Effector CD8-positive, alpha-beta T cell (primary cell): ENCODE measurements at places on chromosomes 1 and 21.

DNA sequence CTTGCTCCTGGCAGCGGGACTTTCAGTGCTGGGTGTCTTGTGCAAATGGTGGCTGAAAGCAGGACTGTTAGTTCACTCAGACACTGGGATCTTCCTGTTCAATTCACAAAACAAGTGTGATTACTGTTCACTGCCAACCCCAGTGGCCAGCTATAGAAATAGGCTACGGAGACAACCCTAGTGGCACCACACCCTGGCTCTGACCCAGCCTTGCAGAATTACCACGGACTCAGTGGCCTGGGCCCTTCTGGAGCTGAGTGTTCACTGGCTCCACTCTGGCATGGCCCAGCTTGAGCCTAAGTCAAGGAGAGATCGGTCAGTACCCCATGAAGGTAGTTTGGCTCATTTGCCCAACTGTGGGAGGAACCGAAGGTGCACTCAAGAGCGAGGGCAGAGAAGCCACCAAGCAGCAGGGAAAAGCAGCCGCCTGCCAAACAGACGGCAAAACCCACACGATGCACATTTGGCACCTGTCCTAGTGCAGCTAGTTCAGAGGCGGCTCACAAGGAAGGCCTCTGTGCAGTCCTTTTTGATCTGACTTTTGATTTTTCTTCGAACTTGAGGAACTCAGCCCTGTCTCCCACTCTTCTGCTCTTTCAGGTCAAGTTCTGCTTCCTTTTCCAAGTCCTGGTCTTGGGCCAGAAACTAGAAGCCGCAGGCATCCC, 5.9 kb downstream of the KIAA2013 start:
- DNase-seq = no peak

GRCh38 chr1:48186306-48186839, 36.1 kb upstream of the SLC5A9 start:
- no peak for DNase-seq

GRCh38 chr1:159171688-159172501, 480 bp downstream of the CADM3 start:
- DNase-seq = no peak

- no peak for DNase-seq
Measured at GRCh38 chr1:163273766-163274441, 47.9 kb upstream of the NUF2 start.

GRCh38 chr1:212234431-212235395, 50.5 kb upstream of the PPP2R5A start:
- no peak for DNase-seq

DNA sequence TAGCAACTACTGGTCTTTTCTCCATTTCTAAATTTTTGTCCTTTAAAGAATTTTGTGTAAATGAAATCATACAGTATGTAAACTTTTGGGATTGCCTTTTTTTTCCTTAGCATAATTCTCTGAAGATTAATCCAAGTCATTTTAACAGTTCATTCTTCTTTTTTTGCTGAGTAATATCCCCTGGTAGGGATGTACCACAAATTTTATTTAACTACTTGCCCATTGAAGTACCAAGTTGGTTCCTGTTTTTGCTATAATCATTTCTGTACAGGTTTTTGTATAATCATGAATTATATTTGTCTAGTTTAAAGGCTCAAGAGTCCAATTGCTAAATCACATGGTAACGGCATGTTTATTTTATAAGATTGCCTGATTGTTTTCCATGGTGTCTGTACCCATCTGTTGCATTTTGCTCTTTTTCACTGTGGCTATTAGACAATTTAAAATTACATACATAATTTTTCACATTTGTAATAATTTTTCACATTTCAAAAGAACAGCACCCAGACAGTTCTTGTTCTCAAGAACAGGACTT, 891.1 kb downstream of the USP25 start:
- DNase-seq = no peak

DNA sequence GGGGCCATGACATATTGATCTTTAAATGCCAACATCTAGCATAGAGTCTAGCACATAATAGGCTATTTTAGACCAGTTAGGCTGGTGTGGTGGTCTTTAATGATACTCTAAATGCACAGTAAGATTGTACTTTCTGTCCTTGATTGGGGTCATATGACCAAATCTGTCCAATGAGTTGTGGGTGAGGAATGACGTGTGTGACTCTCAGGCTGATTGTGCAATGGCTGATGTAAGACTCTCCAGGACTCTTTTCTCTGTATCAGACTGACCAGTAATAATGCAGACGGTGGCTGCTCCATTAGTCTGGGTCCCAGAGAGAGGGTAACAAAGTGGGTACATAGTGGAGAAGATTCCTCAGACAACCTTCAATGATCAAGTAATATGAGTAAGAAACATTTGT, 541.6 kb upstream of the CAMK1G start:
- DNase-seq = no peak

DNA sequence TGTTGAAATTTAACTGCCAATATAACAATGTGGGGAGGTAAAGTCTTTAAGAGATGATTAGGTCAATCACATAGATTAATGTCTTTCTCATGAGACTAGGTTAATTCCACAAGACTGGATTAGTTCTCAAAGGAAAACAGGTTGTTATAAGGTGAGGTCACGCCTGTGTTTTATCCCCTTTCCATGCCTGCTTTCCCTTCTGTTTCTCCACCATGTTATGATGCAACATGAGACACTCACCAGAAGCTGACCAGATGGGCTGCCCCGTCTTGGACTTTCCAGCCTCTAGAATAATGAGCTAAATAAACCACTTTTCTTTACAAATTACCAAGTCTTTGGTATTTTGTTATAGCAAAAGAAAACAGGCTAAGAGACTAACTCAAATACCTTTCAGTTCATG, 70.8 kb downstream of the DDAH1 start:
- DNase-seq = no peak

DNA sequence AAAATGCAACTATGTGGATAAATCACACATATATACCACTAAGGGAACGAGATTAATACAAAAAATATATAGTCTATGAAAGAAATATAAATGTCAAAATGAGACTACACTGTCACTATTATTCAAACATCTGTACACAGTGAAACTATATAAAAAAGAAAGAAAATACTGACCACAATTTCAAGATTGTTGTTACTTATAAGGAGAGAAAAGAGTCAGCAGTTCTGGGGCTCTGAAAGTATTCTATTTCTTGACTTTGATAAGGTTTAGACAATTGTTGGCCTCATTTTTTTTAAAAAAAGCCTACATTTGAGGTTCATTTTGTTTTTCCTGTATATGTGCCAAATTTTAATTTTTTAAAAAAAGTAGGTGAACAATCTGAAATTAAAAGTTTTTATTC, 319.3 kb upstream of the CHRM3 start:
- DNase-seq = no peak

DNA sequence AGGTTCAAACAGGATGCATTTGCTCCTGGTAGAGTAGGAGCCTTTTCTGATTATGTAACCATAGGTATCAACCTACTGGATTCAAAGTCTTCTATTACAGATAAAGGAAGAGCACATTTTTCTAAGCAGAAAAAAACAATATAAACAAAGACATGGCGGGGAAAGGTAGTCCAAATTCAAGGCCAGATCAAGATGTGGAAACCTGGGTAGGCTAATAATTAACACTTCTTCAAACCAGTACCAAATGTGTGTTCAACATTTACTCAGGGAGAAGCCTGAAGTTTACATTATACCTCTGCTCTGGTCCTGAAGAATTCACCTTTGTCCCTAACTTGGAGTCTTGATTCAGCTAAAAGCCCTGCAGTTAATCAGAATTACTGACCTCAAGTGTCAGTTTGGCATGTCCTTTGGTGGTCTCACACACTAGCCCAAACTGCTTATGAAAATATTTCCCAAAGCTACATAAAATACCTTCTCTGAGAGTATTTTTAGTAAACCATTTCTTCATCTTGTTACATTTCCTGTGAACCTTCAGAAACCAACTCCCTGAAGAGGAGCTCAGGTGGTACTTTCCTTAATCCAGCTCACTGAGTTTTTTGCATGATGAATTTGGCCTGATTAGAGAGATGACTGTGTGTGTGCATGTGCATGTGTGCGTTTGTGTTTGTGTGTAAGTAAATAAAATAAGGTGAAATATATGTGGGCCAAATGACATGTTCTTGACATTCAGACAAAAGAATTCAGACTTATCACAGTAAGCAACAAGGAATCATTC, 70.2 kb downstream of the TOR3A start:
- DNase-seq = no peak

- no peak for DNase-seq
Measured at GRCh38 chr1:48107516-48107915, 110.3 kb upstream of the TRABD2B start.

DNA sequence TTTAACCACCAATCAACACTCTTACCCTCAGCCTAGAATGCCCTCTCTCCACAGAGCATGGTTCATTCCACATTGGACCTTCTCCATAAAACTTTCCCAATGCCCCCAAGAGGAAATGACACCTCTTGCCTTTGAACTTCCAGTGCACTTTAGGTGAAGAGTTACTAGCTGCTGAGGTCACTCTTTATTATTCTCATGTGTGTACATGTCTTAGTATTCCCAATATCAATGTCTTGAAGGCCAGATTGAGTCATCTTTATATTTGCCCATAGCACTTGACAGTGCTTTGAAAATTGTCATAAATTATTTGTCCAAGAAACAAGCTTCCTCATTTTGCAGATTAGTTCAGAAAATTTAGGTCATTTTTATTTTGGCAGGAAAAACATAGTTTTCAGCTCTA, 8.1 kb upstream of the DNASE2B start:
- DNase-seq = no peak

DNA sequence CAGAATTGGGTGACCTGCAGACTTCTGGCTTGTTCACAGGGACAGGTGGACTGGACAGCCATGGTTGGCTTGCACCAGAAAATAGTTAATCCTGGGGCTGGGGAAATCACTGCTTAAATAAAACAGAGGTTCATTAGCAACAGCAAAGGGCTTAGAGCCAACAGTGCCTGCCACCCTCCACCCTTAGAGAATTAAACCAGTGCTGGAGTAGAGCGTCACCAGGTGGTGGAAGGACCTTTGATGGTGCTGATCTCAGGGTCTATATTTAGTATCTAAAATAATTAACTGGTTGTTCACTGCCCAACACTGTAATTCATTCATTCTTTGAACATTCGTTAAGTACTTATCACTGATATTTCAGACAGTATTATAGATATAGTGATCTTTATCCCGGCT, 34.7 kb upstream of the PDE9A start:
- no peak for DNase-seq

DNA sequence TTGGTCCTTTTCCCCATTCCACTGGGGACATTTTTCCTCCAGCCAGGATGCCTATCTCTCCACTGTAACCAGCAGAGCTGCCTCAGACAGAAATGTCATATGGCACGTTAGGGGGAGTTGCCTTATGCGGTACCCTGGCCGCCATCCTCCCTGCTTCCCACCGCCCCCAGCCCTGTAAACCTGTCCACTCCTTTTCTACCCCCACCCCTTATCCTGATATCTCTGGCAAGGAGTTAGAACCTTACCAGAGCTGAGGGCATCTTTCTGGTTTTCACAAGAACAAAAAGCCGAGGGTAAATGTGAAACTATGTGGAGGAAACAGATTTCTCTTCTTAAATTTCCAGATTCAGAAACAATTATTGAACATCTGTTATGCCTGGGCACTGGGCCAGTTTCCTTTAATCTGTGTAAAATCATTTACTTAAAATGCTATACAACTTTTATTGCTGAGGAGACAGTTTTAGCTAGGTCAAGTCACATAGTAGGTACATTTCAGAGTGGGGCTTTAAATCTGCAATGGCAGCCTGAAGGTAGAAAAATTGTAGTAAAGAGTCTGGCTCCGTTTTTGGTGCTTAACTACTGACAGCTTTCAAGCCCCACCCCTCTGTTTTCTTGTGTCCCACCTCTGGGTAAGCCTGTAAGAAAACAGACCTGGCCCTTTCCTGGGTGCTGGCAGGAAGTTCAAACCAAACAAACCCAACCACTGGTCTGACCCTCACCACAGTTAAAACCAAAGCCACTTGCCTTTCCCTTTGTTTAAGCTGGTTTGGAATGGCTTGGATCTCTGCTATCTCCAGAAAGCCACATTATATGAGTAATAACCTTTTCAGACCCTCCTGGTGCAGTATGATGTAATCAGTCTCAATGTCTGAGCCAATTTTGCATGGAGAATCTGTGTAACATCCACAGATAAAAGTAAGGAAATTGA, 319.0 kb downstream of the HHAT start:
- no peak for DNase-seq

DNA sequence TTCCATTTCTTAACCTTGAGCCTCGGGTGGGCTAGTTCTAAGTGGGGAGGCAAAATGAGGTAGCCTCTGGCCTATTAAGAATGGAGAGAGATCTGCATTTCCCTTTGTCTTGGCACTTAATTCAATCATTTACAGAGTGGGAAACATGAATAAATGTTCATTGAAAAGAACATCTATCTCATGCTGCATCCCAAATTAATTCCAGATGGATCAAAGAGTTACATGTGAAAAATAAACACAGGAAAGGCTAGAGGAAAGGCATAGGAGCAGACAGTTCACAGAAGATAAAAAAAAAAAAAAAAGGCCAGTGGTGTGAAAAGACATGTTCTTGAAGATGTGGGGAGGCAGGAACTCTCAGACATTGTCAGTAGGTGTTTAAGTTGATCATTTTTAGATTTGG, 35.7 kb upstream of the EPS8L3 start:
- DNase-seq = no peak

GRCh38 chr1:112620377-112620695, 704 bp downstream of the CAPZA1 start:
- no peak for DNase-seq

- no peak for DNase-seq
Measured at GRCh38 chr1:153431427-153431826, 15.1 kb downstream of the S100A7A start.

- DNase-seq = no peak
Measured at GRCh38 chr1:215345766-215346165, 221.3 kb upstream of the KCTD3 start.

- DNase-seq = no peak
Measured at GRCh38 chr21:37704751-37705150, 211.5 kb downstream of the KCNJ6 start.

GRCh38 chr1:182707122-182707521, 22.7 kb upstream of the RGS8 start:
- no peak for DNase-seq

DNA sequence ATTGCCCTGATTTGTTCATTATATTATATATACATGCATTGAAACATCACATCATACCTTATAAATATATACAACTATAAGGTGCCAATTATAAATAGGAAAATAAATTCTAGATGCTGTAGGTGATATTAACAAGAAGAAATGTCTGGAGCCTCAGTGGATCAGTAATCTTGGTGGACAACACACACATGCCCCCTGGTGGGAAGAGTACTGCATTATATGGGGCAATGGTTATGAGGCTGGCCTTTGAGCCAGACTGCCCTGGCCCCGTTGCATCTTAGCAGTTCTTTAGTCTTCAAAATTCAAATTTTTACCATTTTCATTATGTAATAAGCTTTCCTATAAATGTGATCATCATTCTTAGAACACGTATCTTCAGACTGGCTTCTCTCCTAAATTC, 335.0 kb upstream of the GREM2 start:
- no peak for DNase-seq

- DNase-seq = no peak
Measured at GRCh38 chr1:87392248-87393192, 63.8 kb downstream of the LMO4 start.

- no peak for DNase-seq
Measured at GRCh38 chr1:209670441-209671082, 4.7 kb upstream of the G0S2 start.

- DNase-seq = no peak
Measured at GRCh38 chr21:43936247-43936967, 71.4 kb downstream of the AGPAT3 start.
